Endothelial cell (in vitro differentiated cells): ENCODE measurements at places on chromosomes 11 and 22. TPM values are rescaled to one million over a fixed set of nuclear protein-coding genes. Genes with fewer than 3 reads are reported as not detected.

Gene TBX10
- not detected for total RNA-seq

Gene CENPM
- total RNA-seq: 5.2 TPM

- H3K27me3 ChIP-seq: no peaks in the 10 kb centered on the region
- no peak overlapping the region for H3K4me3 ChIP-seq
- no peak overlapping the region for H3K27ac ChIP-seq
- H3K36me3 ChIP-seq: no peaks in the 10 kb centered on the region
Observed at GRCh38 chr11:12416552-12416951, 39.2 kb downstream of the PARVA start.

GRCh38 chr22:44758344-44758973 lies 6.1 kb downstream of the ARHGAP8 start:
- H3K36me3 ChIP-seq: peaks cover 4% of the 10 kb centered on the region
- peaks cover 8% of the 10 kb centered on the region for H3K4me1 ChIP-seq
- no peak for DNase-seq
- H3K27ac ChIP-seq: peak overlapping the region; percentile 32

DNA sequence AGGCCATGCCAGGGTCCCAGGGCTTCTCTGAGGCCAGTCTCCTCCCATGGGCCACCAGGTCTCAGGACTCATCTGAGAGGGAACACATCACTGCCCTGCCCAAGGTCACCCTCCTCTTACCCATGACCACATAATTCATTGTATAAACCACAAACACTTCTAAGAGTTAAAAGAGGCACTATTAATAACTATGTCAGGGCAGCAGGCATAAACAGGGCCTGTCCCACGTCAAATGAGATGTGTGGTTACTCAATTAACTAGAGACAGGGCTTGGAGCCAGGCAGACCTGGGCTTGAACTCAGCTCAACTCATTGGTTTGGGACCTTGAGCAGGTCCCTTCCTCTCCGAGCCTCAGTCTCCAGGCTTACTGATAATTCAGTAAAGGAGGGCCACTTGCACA lies 33.1 kb downstream of the ARAP1 start:
- DNase-seq: no peak
- peaks cover 36% of the 10 kb centered on the region for H3K4me1 ChIP-seq
- no peak overlapping the region for H3K27ac ChIP-seq
- H3K27me3 ChIP-seq: peaks cover 7% of the 10 kb centered on the region

DNA sequence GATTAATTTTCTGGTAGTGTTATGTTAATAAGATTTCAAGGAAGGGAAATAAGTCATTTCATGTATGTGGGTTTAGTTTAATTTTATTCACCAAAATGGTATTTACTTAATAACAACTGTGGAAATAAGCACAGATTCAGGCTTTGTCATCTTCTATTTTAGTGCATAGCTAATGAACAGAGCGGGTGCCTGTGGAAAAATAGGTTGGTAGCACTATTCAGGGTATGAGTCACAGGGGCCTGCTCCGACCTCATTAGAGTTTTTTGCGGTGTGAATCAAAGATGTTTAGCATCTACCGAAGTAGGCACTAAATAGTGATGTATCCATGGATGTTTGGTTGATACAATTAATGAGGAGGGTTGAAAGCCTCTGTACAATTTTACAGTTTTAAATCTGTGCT lies 78.2 kb downstream of the FAT3 start:
- peaks cover 3% of the 10 kb centered on the region for H3K27me3 ChIP-seq
- DNase-seq: no peak
- no peak overlapping the region for H3K27ac ChIP-seq
- H3K4me1 ChIP-seq: no peaks in the 10 kb centered on the region
- no peaks in the 10 kb centered on the region for H3K36me3 ChIP-seq

DNA sequence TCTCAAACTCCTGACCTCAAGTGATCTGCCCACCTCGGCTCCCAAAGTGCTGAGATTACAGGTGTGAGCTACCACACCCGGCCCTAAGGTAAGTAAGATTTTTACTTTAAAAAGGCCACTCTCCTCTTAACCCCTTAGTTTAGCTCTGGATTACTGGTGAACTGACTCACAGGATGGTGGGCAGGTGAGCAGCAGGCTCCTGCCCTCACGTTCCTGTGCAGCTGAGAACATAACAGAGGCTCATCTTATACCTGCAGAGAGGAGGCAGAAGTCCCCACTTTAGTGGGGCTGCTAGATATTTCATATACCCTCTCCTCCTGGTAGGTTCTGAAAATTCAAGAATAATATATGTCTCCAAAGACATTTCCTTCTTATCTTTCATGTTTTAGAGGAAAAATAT lies 17.1 kb upstream of the SERPIND1 start:
- no peak overlapping the region for H3K27ac ChIP-seq
- H3K27me3 ChIP-seq: no peaks in the 10 kb centered on the region
- no peak for DNase-seq
- H3K36me3 ChIP-seq: peaks cover 14% of the 10 kb centered on the region
- H3K4me1 ChIP-seq: no peaks in the 10 kb centered on the region
- no peak overlapping the region for H3K4me3 ChIP-seq

DNA sequence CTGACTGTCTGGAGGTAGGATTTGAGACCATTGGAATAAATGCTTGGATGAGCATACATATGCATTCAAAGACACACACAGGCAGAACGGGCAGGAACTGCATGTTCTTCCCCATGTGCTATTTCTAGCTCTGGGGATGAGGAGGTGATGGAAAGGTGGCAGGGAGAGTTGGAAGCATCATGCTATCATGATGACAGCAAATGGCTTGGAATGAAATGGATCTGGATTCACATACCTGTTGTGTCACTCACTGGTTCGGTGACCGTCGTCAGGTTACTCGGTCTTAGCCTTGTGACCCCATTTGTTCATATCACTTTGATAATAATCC lies 627.9 kb upstream of the KIRREL3 start:
- peaks cover 4% of the 10 kb centered on the region for H3K4me1 ChIP-seq
- H3K4me3 ChIP-seq: no peak overlapping the region
- DNase-seq: no peak
- H3K27me3 ChIP-seq: no peaks in the 10 kb centered on the region
- H3K27ac ChIP-seq: no peak overlapping the region

Gene EEF1G
- 1,951 TPM for total RNA-seq

- H3K4me3 ChIP-seq: no peak overlapping the region
- peaks cover 29% of the 10 kb centered on the region for H3K4me1 ChIP-seq
- H3K27me3 ChIP-seq: peaks cover 15% of the 10 kb centered on the region
- DNase-seq: no peak
Observed at GRCh38 chr11:17543574-17544180, 539 bp downstream of the USH1C start.

- peaks cover 44% of the 10 kb centered on the region for H3K4me1 ChIP-seq
- no peak overlapping the region for H3K4me3 ChIP-seq
- H3K27me3 ChIP-seq: peaks cover 3% of the 10 kb centered on the region
- no peak overlapping the region for H3K27ac ChIP-seq
- H3K36me3 ChIP-seq: peaks cover 7% of the 10 kb centered on the region
Observed at GRCh38 chr11:68325183-68325906, 13.0 kb downstream of the LRP5 start.

DNA sequence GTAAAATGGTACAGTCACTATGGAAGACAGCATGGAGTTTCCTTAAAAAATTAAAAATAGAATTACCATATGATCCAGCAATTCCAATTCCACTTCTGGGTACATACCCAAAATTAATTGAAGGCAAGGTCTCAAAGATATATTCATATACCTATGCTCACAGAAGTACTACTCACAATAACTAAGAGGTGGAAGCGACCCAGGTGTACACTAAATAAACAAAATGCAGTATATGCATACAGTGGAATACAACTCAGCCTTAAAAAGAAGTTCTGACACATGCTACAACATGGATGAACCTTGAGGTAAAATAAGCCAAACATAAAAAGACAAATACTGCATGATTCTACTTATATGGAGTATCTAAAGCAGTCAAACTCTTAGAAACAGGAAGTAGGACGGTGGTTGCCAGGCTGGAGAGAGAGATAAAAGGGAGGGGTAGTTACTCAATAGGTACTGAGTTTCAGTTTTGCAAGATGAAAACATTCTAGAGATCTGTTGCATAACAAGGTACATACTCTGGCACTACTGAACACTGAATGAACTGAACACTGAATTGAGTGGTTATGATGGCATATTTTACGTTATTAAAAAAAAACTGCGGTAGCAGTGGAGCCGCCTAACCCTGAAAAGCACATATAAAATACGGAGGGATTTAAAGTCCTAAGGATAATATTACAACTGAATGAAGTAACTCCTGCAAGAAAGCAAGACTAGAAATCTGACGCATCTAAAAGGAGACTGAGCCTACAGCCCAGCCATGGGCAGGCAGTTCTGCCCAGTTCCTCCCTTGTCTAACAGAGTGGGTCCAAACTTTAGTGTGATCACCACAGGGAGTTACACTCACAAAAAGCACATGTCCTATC lies 12.8 kb downstream of the DGCR2 start:
- no peaks in the 10 kb centered on the region for H3K27me3 ChIP-seq
- no peak for DNase-seq
- no peak overlapping the region for H3K4me3 ChIP-seq
- no peaks in the 10 kb centered on the region for H3K36me3 ChIP-seq

Gene BACE1-AS
- total RNA-seq: 10.2 TPM

Gene RFPL2
- total RNA-seq: 11.8 TPM

DNA sequence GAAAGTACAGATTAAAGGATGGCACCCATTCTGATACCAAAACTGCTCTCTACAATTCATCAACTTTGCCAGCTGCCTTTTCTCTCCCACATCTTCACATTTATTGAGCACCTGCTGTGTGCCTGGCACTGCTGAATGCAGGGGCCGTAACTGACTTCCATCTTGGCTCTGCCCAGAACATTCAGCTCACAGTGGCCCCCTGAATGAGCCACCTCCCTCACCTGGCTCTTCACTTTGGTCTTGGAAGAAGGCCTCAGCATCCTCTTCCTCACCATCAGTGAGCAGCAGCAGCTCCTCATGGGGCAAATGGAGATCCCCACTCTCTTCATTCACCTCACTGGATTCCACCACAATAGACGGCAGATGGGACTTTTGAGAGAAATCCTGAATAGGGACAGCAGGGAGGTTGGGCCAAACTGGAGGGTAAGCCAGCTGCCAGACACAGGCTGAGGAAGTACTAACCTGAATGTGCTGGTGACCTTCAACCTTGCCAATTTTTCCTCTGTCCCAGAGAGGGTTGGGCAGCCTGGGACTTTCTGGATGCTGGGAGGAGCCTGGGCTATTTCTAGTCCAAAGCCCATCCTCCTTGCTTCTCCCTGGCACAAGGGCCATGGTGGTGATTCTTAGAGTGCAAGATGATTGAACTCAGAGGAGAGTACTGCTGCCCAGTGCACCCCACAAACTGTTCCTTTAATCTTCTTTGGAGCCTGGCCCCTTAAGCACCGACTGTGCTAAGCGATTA lies 1.9 kb upstream of the UQCC3 start:
- peaks cover 8% of the 10 kb centered on the region for H3K36me3 ChIP-seq

Gene MS4A4A
- not detected for total RNA-seq

Gene OR51B2
- total RNA-seq: not detected

Gene CHKA
- 173 TPM for total RNA-seq

GRCh38 chr11:73376803-73377629 lies 817 bp downstream of the RELT start:
- no peak for DNase-seq
- H3K27ac ChIP-seq: peak overlapping the region; percentile 75
- H3K4me1 ChIP-seq: peaks cover 19% of the 10 kb centered on the region
- H3K36me3 ChIP-seq: peaks cover 3% of the 10 kb centered on the region
- peaks cover 17% of the 10 kb centered on the region for H3K27me3 ChIP-seq
- H3K4me3 ChIP-seq: peak overlapping the region; percentile 95

DNA sequence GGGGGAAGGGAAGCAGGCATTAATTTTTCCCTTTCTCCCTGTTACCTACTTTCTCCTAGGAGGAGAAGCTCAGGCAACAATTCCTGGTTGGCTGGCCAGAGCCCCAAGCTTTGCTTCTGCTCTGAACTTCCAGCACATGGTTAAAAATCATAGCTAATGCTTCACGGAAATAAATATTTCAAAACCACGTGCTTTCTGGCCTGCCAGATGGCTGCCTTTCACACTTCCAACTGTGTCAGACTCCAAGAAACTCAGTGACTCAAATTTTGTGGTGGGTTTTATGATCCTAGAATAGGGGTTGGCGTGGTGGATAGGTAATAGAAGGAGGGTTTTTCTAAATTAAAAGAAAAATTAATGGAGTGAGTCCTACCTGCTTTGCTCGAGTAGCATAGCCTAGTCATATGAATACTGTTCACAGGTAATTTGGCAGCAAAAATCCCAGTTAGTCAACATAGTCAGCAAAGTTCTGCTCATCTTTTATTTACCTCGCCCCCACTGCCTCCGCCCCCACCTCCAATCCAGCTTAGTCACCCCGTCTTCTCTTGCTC lies 58.6 kb downstream of the SC5D start:
- no peaks in the 10 kb centered on the region for H3K36me3 ChIP-seq
- H3K27me3 ChIP-seq: no peaks in the 10 kb centered on the region
- peaks cover 4% of the 10 kb centered on the region for H3K4me1 ChIP-seq
- no peak for DNase-seq
- H3K4me3 ChIP-seq: no peak overlapping the region
- no peak overlapping the region for H3K27ac ChIP-seq

Gene NAV2
- total RNA-seq: 15.6 TPM
